ENCODE measurements at places on chromosomes 5 and 9.

DNA sequence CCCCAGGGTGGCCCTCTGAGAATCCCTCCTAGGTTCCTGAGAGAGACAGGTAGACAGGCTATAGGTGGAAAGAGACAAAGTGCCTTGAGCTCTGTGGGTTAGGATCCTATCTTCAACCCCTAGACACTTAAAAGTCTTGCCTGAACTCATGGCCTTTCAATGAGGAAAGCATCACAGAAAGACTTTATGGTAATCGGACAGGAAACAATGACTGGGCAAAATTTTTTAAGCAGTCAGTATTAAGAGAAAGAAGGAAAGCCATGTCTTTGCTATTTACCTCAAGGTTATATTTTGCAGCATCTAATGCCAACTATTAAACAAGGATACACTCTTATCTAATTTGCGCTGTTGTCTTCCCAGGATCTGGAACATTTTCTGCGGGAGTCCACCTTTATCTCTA, 93.2 kb downstream of the PCSK1 start:
- no peak for ATAC-seq

DNA sequence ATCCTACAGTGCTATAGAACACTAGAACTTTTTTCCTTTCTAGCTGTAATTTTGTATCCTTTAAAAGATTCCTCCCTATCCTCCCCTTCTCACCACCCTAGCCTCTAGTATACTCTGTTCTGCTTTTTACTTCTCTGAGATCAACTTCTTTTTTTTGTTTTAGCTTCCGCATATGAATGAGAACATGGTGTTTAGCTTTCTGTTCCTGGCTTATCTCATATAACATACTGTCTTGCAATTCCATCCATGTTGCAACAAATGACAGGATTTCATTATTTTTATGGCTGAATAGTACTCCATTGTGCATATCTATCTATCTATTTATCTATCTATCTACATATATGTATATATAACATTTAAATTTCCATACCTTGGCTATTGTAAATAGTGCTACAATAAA, 126.0 kb upstream of the MAN2A1 start:
- ATAC-seq: no peak

DNA sequence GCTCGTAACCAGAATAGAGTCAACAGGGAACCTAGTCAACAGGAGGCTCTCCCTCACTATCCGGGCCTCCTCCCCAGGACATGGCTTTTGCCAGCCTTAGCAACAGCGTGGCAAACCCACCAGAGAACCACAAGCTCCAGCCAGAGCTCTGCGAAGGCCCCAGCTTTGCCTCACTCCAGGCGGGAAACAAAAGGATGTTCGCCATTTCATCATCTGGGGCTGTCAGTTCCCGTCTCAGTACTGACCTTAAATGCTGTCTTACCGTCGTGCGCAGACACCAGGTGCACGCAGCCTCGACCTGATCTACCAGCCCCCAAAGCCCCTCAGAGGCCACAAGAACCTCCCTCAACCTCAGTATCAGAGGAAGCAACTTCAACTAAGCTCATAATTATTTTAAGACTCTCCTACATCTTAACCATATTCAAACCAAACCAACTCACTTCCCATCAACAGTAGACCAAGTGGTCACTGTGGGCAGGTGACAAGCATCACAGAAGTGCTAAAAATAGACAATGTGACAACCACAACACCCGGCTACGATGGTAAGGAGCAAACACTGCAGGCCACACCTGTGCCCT, 71.4 kb downstream of the SEMA4D start:
- no peak for ATAC-seq

GRCh38 chr5:33308586-33308985, 132.2 kb upstream of the TARS1 start:
- ATAC-seq: no peak

GRCh38 chr9:134298000-134298399, 28.3 kb upstream of the RXRA start:
- ATAC-seq: no peak

DNA sequence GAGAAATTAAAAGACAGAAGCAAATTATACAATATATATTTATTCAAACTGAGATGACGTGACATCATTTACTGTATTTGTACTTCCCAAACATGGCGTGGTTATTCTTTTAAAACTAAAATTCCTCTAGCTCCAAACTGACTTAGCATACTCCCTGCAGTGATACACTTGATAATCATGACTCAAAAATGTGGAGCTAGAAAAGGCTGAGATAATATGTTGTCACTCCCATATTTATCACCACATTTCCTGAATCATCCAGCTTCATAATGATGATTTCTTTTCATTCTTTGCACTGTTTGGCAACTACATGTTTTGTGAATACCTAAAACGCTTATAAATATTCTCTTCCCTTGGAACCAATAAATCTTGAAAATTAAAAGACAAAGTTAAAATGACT, 341.0 kb downstream of the EBF1 start:
- ATAC-seq: peak; percentile 54

DNA sequence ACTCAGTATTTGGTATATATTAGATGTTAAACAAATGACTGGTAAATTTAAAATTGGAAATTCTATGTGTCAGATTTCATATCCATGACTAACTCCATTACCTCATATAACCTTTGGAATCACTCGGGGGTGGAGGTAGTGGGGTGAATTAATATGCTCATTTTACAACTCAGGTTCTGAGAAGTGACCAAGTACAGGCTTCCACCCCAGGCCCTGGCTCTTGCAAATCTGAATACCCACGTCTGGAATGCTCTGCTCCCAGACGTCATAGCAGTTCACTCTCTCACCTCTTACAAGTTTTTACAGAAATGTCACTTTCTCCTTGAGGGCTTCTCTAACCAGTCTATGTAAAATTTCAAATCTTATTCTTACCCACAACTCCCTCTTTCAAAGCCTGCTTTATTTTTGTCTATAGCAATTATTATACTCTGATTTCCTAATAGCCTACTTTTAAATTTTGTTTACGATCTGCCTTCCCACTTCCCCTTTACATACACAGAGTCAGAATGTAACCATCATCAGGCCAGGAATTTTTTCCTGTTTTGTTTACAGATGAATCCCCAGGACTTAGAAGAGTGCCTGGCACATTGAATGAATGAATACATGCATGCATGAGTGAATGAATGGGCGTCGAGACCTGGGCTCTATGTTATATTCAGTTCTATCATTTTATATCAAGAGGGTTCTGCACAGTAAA, 134.1 kb upstream of the IFNE start:
- no peak for ATAC-seq

DNA sequence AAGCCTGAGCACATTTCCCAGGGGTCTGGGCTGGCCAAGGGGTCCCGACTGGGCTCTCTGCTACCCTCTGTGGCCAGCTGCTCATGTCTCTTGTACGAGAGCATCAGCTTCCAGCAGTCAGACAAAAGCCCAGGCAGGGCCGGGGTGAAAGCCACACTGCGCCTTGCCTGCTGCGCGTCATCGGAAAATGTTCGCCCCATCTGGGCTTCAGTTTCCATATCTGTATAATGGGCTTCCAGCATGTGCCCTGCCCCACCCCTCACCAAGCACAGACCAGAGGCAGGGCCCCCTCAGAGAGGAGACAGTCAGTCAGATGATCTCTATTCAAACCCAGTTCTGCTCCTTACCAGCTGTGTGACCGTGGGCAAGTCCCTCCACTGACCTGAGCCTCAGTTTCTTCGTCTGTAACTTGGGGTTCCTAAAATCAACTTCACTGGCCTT, 8.0 kb upstream of the GRHPR start:
- ATAC-seq: no peak

- no peak for ATAC-seq
Observed at GRCh38 chr9:110799396-110799795, 130.8 kb downstream of the MUSK start.

GRCh38 chr5:55568654-55569512, 34.1 kb upstream of the PLPP1 start:
- no peak for ATAC-seq

DNA sequence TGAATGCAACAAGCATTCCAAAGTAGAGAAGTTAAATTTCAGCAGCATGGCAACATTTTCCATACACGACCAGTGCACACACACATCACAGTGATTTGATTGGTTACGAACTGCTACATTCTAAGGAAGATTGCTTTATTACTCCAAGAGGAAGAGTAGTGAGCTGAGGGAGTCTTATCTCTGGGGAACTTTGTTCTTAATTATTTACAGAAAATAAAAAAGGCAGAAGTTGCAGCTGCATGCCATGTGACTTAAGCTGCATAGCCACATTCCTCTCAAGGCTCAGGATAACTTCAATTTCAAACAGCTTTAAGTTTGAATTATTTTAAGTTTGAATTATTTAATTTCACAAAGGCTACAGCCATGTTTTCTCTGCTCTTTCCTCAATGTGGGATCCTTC, 71.6 kb upstream of the HSPB3 start:
- ATAC-seq: no peak

DNA sequence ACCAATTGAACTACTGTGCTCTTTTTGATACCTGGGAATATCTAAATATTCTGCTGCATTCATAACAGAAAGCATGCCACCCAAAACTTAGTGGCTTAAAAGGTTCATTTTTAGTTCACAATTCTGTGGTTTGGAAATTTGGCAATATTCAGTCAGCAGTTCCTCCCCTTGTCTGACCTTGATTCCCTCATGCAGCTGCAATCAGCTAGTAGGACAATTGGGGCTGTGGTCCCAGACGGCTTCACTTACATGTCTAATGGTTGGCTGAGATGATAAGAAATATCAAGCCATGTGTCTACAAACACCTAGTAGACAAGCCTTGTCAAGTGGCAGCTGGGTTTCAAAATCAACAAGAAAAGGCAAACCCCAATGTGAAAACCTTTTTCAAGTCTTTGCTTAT, 51.3 kb downstream of the ANXA1 start:
- no peak for ATAC-seq

- ATAC-seq: no peak
Observed at GRCh38 chr5:108196276-108196675, 185.6 kb downstream of the FBXL17 start.

- ATAC-seq: no peak
Observed at GRCh38 chr9:2257248-2257929, 242.2 kb downstream of the SMARCA2 start.

DNA sequence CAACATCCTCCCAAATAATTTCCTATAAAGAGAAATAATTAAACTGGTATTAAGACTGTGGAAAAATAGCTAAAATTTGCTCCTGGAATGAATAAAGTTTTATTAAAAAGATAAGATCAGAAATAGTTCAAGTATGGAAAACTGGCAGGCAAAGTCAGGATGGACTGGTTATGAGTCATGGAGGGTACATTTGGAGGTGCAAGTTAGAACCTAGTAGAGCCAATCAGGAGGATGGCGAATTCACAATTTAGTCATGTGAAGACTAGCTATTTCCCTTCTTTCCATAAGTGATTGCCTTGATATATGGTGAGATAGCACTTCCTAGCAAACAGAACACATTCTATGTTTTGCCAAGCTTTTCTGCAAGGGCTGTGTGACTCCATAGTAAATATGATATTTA, 1303.5 kb downstream of the EFNA5 start:
- no peak for ATAC-seq

- no peak for ATAC-seq
Observed at GRCh38 chr9:129602598-129603415, 18.1 kb downstream of the C9orf50 start.

DNA sequence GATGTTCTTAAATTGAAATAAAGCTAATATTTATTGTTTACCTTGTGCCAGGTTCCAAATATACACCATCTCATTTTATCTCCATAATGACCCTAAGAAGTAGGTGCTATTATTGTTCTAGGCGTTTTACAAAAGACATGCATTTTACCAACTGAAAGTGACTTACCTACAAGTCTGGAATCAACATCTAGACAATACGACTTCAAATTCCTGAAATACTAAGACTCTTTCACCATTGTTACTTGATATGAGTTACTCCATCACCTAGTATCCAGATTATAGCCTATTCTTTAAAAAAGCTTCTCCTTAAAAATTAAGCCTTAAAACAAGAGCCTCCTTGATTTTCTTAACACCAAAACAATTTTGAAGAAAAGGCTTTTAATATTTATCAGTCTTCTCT, 13.3 kb downstream of the HACD4 start:
- no peak for ATAC-seq

GRCh38 chr9:96345551-96345950, 38.0 kb downstream of the SLC35D2 start:
- no peak for ATAC-seq

- ATAC-seq: no peak
Observed at GRCh38 chr9:118992813-118993794, 376.1 kb downstream of the BRINP1 start.

DNA sequence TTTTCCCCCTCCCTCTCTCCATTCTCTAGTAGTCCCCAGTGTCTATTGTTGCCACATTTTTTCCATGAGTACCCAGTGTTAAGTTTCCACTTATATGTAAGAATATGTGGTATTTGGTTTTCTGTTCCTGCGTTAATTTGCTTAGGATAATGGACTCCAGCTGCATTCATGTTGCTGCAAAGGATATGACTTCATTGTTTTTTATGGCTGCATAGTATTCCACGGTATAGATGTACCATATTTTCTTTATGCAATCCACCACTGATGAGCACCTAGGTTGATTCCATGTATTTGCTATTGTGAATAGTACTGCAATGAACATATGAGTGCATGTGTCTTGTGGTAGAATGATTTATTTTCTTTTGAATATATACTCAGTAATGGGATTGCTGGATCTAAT, 77.4 kb upstream of the MEGF10 start:
- no peak for ATAC-seq

Data from gastroesophageal sphincter (tissue), 4 donors.